ENCODE measurements at places on chromosomes 16 and 17.

GRCh38 chr16:27820646-27821345 is 242.7 kb downstream of the GSG1L start:
- no peak for DNase-seq

DNA sequence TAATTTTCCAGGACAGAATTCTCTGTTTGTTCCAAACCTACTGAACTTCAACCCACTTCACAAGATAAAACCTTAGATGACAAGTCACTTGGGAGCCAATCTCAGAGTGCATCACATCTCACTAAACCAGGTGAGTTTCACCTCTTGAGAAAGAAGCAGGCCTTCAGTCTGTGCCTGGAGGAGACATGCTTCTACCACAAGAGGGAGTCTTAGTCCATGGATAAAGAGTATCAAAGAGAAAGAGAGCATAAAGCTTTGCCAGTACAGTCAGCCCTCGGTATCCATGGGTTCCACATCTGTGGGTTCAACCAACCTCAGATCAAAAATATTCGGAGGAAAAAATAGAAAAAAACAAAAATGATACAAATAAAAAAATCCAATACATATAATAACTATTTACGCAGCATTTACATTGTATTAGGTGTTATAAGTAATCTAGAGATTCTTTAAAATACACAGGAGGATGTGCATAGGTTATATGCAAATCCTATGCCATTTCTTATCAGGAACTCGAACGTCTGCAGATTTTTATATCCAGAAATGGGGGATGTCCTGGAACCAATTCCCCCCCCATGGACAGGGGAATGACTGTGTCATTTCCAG is 37.7 kb downstream of the DUSP14 start:
- DNase-seq, result no peak

GRCh38 chr17:34254146-34254545 is 939 bp upstream of the CCL2 start:
- no peak for DNase-seq

DNA sequence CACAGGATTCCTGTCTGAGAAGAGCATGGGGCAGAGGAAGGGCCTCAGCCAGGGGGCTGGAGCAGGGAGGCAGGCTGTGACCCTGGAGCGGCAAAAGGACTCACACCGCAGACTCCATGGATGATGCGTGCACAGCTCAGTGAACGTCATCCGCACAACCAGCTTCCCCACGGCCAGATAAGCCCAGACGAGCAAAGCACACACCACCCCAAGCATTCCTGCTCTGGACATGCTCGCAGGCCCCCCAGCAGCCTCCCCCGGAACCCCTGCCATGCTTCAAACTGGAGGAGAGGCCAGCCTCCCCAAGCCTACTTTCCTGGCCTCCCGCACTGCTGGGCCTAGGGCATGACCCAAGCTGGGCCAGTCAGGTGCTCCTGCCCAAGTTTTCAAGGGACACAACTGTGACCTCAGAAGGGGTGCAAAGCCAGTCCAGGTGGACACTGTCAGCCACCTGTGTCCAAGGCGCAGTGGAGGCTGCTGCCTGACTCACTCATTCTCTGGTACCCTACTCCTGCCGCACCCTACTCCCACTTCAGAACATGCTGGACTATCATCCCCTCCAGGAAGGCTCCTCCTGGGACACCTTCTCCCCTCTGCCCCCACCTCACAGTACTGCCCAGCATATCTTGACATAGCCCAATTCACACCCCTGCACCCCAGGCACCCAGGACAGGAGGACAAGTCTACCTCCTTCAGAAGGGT is 4.8 kb downstream of the BCAR1 start:
- no peak for DNase-seq

Data from inflammatory macrophage treated with lipopolysaccharide for 4 hours (primary cell).